ENCODE measurements at places on chromosomes 12 and 14. TPM values are rescaled to one million over a fixed set of nuclear protein-coding genes. Genes with fewer than 3 reads are reported as not detected.

SYCP3 gene
- 0.14 TPM for polyA plus RNA-seq

SLC16A7 gene
- polyA plus RNA-seq = 30.3 TPM

FOXN4 gene
- polyA plus RNA-seq = not detected

JAG2 gene
- polyA plus RNA-seq = 0.15 TPM

MYF5 gene
- not detected for polyA plus RNA-seq

A2M gene
- 2.2 TPM for polyA plus RNA-seq

MYRFL gene
- polyA plus RNA-seq = not detected

GARIN6 gene
- not detected for polyA plus RNA-seq

LRIG3 gene
- polyA plus RNA-seq = not detected

CGRRF1 gene
- 27.3 TPM for polyA plus RNA-seq

CYP46A1 gene
- polyA plus RNA-seq = not detected

MYH6 gene
- polyA plus RNA-seq = not detected

STRN3 gene
- polyA plus RNA-seq = 4.0 TPM

PRKCH gene
- polyA plus RNA-seq = 369 TPM

HOXC6 gene
- not detected for polyA plus RNA-seq

PMCH gene
- not detected for polyA plus RNA-seq

All from CD8-positive, alpha-beta memory T cell (primary cell).